ENCODE measurements at places on chromosomes 3 and 15. TPM values are rescaled to one million over a fixed set of nuclear protein-coding genes. Genes with fewer than 3 reads are reported as not detected.

GRCh38 chr3:189587664-189588040, 43.5 kb upstream of the TP63 start:
- DNase-seq: no peak

DNA sequence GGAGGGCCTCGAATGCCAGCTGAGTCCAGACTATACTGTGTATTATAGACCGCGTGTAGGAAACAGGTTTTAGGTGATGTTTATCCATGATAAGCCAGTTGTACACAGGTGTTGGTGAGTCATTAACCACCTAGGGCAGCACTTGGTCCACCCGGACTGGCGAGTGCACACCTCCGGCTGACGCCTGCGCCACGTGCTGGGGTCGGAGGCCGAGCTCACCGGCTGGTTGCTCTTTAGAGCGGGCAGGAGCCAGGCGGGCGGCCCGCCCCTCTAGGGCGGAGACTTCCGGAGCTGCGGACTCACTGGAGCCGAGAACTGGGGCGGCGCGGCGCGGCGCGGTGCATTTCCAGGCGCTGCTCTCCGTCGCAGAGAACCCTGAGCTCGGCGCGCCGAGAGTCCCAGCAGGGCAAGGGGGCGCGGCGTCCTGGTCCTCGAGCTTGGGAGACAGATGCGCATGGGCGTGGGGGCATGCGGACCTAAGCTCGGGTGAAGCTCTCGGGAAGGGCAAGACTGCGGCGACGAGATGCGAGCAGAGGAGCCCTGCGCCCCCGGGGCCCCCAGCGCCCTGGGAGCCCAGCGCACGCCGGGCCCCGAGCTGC, at the start of gene ESYT3:
ESYT3 (plus strand) TSS at position 341 of the 599 bp plus-strand sequence; CDS start at position 524, 183 bp downstream.
- no peak for DNase-seq

- no peak for DNase-seq
These were observed 188.3 kb downstream of the LSAMP start for GRCh38 chr3:116256843-116257485.

ADCY5 gene
- under 0.01 TPM for total RNA-seq

GRCh38 chr15:35671197-35671596, 125.2 kb upstream of the DPH6 start:
- no peak for DNase-seq

TLR9 gene
- total RNA-seq: under 0.01 TPM

DNA sequence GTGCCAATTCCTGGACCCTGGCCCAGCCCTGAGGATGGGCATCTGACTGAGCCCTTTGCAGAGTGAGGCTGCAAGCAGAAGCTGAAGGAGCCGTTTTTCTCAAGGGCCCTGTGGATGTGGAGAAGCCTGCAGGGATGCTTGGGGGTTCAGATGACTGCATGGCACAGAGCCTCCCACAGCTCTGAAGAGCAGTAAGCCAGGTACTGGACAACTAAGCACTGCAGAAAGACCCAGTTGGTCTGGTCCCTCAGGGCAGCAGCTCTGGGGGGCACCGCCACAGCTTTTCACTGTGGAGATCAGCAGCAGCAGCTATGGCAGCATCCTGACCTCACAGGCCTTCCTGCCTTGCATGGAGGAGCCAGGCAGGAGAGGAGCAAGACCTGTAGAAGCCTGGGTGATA, 67.6 kb downstream of the CRYGS start:
- no peak for DNase-seq

ADAMTS9 gene
- total RNA-seq: 0.81 TPM

DNA sequence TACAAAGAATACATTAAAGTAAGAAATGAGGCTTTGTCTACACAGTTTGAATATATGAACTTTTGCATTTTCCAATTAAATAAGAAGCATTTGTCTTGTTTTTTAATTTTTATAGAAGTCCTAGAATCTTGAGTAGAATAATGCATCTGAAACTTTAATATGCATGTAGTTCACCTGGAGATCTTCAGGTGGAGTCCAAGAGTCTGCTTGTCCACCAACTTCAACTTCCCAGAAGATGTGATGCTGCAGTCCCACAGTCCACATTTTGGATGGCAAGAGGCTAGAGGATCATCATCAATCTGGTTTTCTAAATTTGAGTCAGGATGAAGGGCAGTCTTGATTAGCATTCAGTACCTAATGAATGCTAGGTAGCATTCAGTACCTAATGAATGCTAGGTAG, 357.6 kb upstream of the SOX2 start:
- no peak for DNase-seq

DNA sequence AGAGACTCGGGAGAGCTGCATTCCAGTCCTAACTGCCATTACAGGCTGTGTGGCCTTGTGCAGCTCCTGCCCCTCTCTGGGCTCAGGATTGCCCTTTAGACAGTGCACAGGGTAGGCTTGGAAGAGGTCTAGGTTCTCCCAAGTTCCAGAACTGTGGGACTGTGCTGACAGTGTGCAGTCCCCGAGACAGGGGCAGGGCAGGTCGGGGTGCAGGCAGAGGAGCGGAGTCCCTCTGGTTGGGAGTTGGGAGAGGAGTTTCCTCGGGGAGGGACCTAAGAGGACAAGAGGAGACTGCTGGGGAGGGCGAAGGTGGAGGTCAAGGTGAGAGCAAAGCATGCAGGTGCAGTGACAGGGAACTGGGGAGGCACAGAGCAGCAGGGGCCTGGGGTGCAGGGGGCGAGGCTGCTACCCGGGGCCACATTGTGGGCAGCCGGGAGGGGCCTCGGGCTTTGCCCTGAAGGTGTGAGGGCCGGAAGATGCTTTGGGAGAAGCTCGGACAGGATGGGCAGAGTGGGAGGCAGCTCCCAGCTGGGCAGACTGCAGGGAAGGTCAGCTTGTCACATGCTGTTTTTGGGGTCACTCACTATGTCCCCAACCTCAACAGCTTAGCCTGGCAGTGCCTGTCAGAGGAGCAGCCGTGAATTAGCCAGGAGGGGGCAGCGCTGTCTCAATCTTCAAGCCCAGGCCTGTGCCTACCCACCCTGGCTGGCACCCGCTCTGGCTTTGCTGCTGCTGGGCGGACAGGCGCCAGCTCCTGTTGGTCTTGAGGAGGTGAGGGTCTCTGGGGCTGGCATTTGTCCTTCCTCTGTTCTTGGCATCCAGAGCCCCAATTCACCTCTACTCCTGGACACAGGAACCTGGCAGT, 15.4 kb upstream of the CSPG4 start:
- peak; percentile 85 for DNase-seq

GRCh38 chr15:66019368-66019767, 150.1 kb downstream of the RAB11A start:
- DNase-seq: no peak

NANOGP8 gene
- total RNA-seq: 0.27 TPM

GRCh38 chr15:35329521-35329961, 216.4 kb downstream of the DPH6 start:
- DNase-seq: no peak

- no peak for DNase-seq
These were observed 549.4 kb upstream of the MDFIC2 start for GRCh38 chr3:70861855-70862254.

ROPN1B gene
- total RNA-seq: not detected

- DNase-seq: no peak
These were observed 95.0 kb downstream of the FNDC3B start for GRCh38 chr3:172134352-172134751.

- DNase-seq: no peak
These were observed 124.3 kb downstream of the CHSY1 start for GRCh38 chr15:101127506-101128076.

DNA sequence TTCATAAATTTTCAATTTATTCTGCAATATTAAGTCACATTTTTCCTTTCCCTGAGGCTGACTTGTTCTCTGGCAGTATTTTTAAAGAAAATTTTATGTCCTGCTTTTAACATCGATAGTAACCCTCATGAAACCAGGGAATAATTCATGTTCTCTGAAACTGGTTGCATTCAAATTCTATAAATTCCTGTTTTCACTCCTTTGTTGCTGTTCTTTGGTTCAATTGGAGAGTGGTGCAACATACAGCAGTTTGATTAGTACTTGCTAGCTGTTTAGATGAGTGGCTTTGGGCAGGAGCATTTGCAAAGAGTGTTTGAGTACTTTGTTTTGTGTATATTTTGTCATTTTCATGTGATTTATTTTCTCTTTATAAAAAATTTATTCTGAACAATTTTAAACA, 19.2 kb downstream of the ZIC1 start:
- DNase-seq: no peak

- no peak for DNase-seq
These were observed 1.4 kb downstream of the CRTAP start for GRCh38 chr3:33115024-33115768.

DNA sequence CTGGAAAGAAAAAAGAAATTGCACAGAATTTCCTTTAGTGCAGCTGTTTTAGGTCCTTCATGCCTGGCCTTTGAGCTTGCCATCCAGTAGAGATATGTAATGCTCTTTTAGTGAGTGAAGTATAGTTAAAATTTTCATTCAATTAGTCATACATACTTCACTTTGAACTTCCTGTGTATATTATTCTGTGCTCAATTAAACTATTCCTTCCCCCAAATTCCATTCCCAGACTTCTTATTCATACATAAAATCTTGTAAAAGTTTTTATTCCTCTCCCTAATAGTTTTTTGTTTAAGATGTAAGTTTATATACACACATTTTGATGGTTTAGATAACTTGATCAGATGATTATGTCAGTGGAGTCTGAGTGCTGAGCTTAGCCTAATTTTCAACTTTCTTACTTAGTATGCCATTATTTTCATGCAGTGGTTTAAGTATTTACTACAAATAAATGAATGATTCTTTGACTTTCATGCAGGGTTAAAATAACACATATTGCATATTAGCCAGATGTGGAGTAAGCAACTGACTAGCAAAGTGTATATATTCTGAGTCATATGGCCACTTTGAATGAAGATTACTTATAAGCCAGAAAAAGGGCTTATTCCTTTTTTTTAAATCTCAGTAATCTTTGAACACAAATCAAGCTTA, 42.5 kb upstream of the ABHD10 start:
- DNase-seq: no peak

DNA sequence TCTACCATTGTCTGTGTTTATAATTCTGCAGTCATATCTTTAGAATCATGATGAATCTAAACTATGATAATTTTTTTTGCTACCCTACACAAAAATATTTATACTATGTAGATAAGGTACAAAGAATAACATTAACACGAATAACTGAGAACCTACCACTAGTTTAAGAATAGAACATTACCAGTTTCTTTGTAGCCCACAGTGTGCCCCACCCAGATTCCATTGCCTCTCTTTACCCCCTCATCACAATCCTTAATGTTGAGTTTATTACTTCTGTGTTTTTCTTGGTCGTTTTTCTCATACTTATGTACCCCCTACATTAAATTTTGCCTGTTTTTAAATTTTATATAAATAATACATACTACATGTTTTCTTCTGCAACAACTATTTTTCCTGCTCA, 140.5 kb downstream of the BBX start:
- DNase-seq: no peak

DNA sequence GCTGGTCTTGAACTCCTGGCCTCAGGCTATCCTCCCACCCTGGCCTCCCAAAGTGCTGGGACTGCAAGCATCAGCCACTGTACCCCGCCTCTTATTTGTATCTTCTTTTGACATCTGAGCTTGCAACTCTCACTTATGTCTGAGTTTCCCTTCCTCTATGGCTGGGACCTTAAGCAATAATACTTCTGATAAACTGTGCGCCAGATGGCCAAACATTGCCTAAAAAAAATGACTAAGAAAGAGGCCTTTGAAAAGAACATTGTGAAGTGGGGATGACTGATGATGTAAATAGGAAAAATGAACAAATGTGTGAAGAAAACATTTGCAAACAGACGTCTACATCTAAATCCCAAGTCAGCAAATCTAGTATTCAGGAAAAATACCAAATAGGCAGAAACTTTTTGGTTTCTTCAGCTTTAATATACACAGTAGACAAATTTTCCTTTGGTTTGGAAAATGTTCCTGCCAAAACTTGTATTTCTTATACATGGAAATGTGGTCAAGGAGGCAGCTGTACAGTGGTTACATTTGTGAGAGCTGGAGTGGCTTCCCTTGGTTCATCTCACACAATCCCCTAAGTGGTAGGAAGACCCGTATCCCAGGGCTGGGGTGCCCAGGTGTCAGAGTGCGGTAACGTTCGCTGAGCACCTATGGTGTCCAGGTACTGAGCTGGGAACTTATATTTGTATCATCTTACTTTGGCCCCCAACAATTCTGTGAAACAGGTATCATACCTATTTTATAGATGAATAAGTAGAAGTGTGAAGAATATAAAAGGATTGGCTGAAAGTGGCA, 11.6 kb upstream of the TFRC start:
- no peak for DNase-seq

DNA sequence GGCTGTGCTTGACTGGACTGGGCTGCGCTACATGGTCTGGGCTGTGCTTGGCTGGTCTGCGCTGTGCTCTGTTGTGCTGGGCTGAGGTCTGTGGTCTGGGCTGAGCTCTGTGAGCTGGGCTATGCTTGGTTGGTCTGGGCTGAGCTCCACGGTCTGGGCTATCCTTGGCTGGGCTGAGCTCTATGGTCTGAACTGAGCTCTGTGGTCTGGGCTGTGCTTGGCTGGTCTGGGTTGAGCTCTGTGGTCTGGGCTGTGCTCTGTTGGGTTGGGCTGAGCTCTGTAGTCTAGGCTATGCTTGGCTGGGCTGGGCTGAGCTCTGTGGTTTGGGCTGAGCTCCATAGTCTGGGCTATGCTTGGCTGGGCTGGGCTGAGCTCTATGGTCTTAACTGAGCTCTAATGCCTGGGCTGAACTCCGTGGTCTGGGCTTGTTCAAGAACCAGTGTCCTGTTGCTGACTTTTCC, 92.0 kb downstream of the PLXNA1 start:
- no peak for DNase-seq

DNA sequence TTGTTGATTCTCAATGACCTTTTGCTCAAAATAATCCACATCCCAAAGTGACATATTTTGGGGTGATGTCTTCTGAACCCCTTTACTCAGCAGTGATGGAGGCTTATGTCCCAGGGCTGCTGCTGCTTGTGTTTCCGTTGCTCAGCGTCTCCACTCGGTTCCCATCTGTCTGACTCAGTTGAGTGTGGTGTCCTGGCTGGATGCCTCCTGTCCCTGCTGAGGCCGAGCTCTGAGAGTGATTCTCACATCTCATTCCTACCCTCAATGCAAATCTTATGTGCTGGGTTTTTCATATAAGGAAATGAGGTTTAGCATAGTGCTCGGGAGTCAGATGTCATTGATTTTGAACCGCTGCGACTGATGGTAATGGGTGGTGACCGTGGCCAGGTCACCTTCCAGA, 247.4 kb downstream of the GABRG3 start:
- DNase-seq: no peak

MFGE8 gene
- 46.3 TPM for total RNA-seq

ATP10A gene
- total RNA-seq: 9.7 TPM

CHRD gene
- total RNA-seq: under 0.01 TPM
